Motor neuron (in vitro differentiated cells): ENCODE measurements at places on chromosomes 11 and 22. TPM values are rescaled to one million over a fixed set of nuclear protein-coding genes. Genes with fewer than 3 reads are reported as not detected.

Gene SCN2B
- total RNA-seq: 3.4 and 3.7 TPM in 2 replicates

Gene IL17REL
- total RNA-seq: 0.44 and 0.47 TPM in 2 replicates

Gene SCUBE2
- 2.8 and 6.0 TPM in 2 replicates for total RNA-seq

Gene F2
- 1.1 TPM in 1 of 2 replicates, not detected in the other for total RNA-seq

Gene MS4A5
- total RNA-seq: not detected in 2 replicates

Gene PKNOX2
- 16.7 and 18.0 TPM in 2 replicates for total RNA-seq

Gene EWSR1
- 139 and 143 TPM in 2 replicates for total RNA-seq

Gene APOA4
- not detected in 2 replicates for total RNA-seq

Gene CDC45
- 0.98 and 1.1 TPM in 2 replicates for total RNA-seq

Gene VSIG2
- total RNA-seq: 0.38 and 0.44 TPM in 2 replicates
